ENCODE measurements at places on chromosomes 7 and 10.

- DNase-seq: no peak
Observed at GRCh38 chr7:146922782-146923181, 806.2 kb downstream of the CNTNAP2 start.

DNA sequence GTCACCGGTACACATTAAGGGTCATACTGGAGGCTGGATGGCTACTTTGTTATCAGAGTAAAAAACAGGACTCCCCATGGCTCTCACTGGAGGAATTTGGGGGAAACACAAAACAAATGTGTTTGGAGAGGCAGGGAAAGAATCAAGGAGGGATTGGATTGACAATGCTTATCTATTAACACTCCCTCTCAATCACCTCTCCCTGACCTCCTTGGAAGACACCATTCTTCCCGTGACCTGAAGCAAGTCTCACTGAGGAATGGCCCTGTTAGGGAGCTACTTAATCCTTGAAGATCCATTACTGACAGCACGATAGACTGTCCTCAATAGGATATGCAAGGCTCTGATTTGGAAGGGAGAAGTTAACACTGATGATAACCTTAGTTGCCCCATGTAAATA, 242.1 kb upstream of the PTN start:
- DNase-seq: no peak

DNA sequence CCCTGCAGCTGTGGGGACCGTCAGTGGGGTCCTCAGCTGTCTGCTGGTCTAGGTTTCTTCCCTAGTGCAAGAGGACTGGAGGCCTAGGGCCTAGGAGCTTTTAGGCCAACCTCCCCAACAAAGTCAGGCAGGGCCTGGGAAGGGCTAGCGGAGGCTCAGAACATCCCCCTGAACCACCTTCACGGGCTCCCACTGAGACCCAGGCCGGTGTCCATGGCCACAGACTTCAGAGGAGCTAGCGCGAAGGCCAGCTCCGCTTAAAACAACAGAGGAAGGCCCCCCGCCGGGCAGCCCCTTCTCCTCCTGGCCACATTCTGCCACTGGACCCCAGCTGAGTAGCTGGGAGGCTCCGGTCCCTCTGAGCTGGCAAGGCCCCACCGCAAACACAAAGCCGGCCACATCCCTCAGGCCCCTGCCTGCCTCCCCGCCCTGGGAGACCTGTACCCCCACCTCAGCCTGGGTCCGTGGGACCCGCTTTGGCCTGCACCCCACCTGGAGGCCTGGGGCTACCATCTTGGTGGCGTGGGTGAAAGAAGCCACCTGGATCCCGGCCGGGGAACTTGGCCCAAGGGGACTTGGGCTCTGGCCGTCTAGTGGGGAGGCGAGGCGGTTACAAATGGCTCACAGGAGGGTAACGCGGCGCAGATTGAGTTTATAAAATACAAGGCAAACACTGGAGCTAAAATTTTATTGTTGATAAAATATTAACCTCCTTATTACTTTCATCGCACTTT, 5.4 kb upstream of the UNCX start:
- no peak for DNase-seq

GRCh38 chr7:157013602-157014549, 3.4 kb upstream of the MNX1 start:
- no peak for DNase-seq

DNA sequence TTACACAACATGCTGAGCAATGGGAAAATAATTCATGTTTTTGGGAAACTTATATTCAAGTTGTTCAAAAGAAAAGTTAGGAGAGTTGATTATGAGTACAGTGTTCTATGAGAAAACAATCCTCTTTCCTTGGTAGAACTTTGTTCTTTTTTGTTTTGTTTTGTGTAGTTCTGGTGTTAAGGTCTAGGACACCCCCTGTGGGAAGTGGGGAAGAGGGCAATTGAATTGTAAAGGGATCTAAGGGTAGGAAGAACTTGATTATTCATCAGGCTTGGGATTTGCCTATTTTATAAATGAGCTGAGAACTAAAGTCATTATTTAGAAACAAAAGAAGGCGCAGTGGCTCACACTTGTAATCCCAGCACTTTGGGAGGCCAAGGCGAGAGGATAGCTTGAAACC, 25.9 kb upstream of the CDK13 start:
- DNase-seq: no peak

All from glomerular endothelial cell (primary cell).